ENCODE measurements at places on chromosomes 11 and 22. TPM values are rescaled to one million over a fixed set of nuclear protein-coding genes. Genes with fewer than 3 reads are reported as not detected.

DNA sequence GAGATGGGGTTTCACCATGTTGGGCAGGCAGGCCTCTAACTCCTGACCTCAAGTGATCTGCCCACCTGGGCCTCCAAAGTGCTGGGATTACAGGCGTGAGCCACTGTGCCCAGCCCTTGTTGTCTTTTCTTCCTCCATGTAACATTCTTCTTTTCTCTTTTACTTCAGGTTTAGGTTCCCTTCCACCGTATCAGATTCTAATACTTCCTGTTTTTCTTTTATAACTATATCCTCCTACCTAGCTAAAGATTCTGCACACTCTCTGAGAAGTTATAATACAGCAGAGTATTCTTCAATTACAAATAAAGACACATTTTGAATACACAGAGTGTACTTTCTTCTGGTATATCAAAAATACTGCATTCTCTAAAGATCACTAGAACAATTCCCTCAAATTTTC lies 33.2 kb upstream of the GAB2 start:
- no peaks in the 10 kb centered on the region for H3K36me3 ChIP-seq
- no peak overlapping the region for H3K4me3 ChIP-seq
- no peaks in the 10 kb centered on the region for H3K4me1 ChIP-seq
- H3K27me3 ChIP-seq, result peaks cover 1% of the 10 kb centered on the region

DNA sequence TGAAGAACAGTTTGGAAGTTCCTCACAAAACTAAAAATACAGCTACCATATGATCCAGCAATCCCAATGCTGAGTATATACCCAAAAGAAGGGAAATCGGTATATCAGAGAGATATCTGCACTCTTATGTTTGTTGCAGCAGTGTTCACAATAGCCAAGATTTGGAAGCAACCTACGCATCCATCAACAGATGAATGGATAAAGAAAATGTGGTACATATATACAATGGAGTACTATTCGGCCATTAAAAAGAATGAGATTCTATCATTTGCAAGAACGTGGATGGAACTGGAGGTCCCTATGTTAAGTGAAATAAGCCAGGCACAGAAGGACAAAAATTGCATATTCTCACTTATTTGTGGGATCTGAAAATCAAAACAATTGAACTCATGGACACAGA lies 46.5 kb downstream of the XRRA1 start:
- no peak for DNase-seq
- no peak overlapping the region for H3K4me3 ChIP-seq
- H3K4me1 ChIP-seq, result no peaks in the 10 kb centered on the region
- H3K27ac ChIP-seq, result no peak overlapping the region

DNA sequence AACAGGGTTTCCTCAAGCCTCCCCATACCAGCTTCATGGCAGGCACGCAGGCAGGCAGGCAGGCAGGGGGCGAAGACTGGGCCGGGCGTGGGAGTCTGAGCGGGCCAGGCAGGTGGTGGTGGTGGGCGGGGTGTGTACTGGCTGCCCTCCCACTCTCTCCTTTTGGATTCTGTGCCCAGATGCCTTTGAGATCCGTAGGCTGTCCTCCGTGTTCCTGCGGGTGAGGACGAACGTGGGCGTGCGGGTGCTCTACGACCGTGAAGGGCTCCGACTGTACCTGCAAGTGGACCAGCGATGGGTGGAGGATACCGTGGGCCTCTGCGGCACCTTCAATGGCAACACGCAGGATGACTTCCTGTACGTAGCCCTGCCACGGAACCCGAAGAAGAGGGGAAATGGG lies 23.0 kb downstream of the OTOG start:
- no peak overlapping the region for H3K27ac ChIP-seq
- H3K4me3 ChIP-seq, result no peak overlapping the region
- no peaks in the 10 kb centered on the region for H3K4me1 ChIP-seq
- no peaks in the 10 kb centered on the region for H3K36me3 ChIP-seq
- H3K27me3 ChIP-seq, result no peaks in the 10 kb centered on the region

DNA sequence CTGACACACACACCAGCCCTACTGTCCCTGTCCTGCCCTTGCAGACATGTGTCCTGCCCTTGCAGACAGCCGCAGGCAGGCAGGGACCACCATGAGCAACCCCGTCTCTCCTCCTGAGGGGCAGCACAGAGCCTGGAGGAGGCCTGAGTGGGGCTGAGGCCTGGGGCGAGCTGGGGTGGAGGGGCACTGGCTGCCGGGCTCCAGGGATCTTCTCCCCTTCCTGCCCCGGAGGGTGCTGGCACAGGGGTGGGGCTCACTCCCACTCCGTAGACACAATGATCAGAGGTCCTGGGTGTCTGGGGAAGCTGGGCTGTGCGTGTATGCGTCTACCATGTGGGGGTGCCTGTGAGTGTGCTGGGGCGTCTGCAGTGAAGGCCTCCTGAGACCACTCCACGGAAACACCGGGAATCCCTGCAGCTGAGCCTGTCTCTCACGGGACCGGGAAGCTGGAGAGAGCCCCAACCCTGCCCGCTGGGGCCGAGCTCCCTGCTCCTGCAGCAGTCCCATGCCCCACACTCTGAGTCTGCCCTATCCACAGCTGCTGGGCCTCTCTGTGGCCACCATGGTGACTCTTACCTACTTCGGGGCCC lies 588 bp downstream of the TSPAN32 start:
- H3K27me3 ChIP-seq, result no peaks in the 10 kb centered on the region
- H3K4me3 ChIP-seq, result no peak overlapping the region
- H3K36me3 ChIP-seq, result no peaks in the 10 kb centered on the region
- DNase-seq, result no peak
- peaks cover 3% of the 10 kb centered on the region for H3K4me1 ChIP-seq

- peaks cover 3% of the 10 kb centered on the region for H3K4me1 ChIP-seq
- DNase-seq, result peak; percentile 97
- H3K27ac ChIP-seq, result no peak overlapping the region
- no peak overlapping the region for H3K4me3 ChIP-seq
- no peaks in the 10 kb centered on the region for H3K27me3 ChIP-seq
Measured at GRCh38 chr22:43388420-43388851, 23.4 kb upstream of the MPPED1 start.

GRCh38 chr11:11265320-11265719 lies 87.7 kb downstream of the CSNK2A3 start:
- no peak overlapping the region for H3K4me3 ChIP-seq
- no peaks in the 10 kb centered on the region for H3K4me1 ChIP-seq
- no peaks in the 10 kb centered on the region for H3K27me3 ChIP-seq
- no peak overlapping the region for H3K27ac ChIP-seq

DERL3 gene
- 8.7 TPM for total RNA-seq

TMEM45B gene
- not detected for total RNA-seq

CCDC89 gene
- total RNA-seq, result not detected

ZNF74 gene
- 44.9 TPM for total RNA-seq
